ENCODE measurements at places on chromosomes 1 and 21. TPM values are rescaled to one million over a fixed set of nuclear protein-coding genes. Genes with fewer than 3 reads are reported as not detected.

DNA sequence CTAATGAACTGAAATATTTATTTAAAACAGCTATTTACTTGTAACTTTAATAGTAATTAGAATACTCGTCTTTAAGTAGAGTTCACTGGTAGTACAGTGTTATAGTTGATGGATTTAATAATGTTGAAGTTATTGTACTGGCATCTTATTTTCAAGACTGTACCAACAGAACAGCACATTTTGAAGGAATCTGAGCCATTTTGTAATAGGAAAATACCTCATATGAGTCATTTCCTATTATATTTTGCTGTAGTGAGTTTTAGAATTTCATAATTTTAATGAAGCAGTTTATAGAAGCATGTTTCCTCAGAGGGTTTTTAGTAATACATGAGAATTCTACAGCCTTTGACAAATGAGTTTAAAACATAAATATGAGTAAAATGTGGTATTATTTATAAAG lies 258.3 kb downstream of the OLFM3 start:
- H3K4me3 ChIP-seq: no peak overlapping the region
- peaks cover 33% of the 10 kb centered on the region for H3K4me1 ChIP-seq
- H3K36me3 ChIP-seq: no peaks in the 10 kb centered on the region
- no peak for DNase-seq
- H3K27ac ChIP-seq: no peak overlapping the region

DNA sequence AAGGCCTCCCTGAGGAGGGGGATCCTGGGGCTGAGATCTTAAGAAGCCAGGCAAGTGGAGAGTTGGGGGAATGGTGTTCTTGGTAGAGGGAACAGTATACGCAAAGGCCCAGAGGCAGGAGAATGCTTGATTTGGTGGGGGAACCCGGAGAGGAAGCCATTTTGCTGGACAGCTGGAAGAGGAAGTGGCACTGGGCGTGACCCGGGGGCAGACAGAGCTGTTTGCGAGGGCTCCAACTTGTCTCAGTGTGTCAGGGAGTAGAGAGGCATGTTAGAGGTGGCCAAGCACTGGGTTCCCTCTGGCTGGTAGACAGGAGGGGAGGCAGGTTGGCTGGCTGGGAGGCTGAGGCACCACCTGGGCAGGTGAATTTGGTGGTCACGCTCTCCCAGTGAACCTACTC lies 96.3 kb upstream of the ACTL8 start:
- no peak for DNase-seq
- no peaks in the 10 kb centered on the region for H3K4me1 ChIP-seq
- no peaks in the 10 kb centered on the region for H3K27me3 ChIP-seq
- peak overlapping the region; percentile 66 for H3K27ac ChIP-seq

DNA sequence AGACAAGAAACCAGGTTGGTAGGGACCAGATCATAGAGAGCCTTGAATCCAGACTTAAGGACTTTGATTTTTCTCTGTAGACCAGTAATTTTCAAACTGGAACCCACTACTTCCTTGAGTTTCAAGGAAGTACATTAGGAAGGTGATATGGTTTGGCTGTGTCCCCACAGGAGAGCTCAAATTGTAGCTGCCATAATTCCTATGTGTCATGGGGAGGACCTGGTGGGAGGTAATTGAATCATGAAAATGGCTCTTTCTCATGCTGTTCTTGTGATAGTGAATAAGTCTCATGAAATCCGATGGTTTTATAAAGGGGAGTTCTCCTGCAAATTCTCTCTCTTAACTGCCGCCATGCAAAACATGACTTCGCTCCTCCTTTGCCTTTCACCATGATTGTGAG lies 10.1 kb upstream of the PRKAA2 start:
- H3K27ac ChIP-seq: no peak overlapping the region
- no peaks in the 10 kb centered on the region for H3K36me3 ChIP-seq
- H3K4me3 ChIP-seq: no peak overlapping the region
- DNase-seq: no peak

RGS5 gene
- total RNA-seq: 21.6 TPM

COX20 gene
- total RNA-seq: 33.1 TPM

DNA sequence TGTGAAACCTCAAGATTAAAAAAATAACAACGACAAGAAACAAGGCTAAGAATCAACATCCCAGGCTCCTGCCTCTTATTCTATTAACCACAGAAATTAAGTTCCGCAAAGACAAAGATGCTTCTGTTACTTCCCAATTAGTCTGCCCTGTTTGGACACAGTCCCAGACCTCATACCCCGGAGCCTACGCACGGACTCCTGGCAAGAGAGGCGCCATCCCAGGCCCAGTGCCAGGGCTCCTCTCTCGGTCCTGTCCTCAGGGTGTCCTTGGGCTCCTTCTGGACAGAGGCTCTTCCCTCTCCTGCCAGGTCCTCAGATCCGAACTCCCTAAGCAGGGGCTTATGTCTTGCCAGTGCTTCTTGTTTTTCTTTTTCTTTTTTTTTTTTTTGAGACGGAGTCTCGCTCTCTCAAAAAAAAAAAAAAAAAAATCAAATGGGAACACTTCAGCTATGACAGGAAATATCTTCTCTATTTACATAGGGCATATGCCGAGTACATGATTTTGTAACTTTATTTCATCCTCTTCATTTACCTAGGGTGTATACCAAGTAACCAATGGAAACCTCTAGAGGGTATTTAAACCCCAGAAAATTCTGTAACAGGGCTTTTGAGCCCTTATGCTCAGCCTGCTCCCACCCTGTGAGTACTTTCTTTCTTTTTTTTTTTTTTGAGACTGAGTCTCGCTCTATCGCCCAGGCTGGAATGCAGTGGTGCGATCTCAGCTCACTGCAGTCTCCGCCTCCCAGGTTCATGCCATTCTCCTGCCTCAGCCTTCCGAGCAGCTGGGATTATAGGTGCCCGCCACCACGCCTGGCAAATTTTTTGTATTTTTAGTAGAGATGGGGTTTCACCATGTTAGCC lies 11.7 kb upstream of the ENO1 start:
- no peaks in the 10 kb centered on the region for H3K36me3 ChIP-seq
- H3K4me3 ChIP-seq: no peak overlapping the region
- no peak overlapping the region for H3K27ac ChIP-seq

TIE1 gene
- total RNA-seq: 2.5 TPM

MAN1C1 gene
- total RNA-seq: 10.4 TPM

SLC45A3 gene
- total RNA-seq: 14.8 TPM

DNA sequence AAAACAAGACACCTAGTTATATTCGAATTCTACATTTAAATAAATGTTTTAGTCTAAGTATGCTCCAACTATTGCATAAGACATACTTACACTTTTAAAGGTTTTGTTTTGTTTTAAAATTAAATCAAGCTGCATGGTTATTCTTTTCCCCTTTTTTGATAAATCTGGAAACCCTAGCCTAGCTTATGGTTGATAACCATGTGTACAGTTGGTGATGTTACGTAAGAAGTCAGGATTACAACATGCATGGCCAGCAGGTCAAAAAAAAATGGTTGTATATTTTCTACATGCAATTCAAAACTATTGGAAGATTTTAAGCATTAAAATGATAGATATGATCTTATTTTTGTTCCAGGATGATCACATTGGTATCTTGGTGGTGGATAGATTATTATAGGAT lies 1600.6 kb downstream of the PLA2G4A start:
- H3K4me3 ChIP-seq: no peak overlapping the region
- no peak overlapping the region for H3K27ac ChIP-seq
- H3K4me1 ChIP-seq: no peaks in the 10 kb centered on the region

- no peak overlapping the region for H3K27ac ChIP-seq
- no peaks in the 10 kb centered on the region for H3K36me3 ChIP-seq
- no peaks in the 10 kb centered on the region for H3K27me3 ChIP-seq
- DNase-seq: no peak
Observed at GRCh38 chr1:195704028-195704427, 904.2 kb downstream of the KCNT2 start.

SPATA45 gene
- total RNA-seq: 0.73 TPM

CD1C gene
- not detected for total RNA-seq

GRCh38 chr1:96236156-96236739 lies 485.3 kb upstream of the PTBP2 start:
- H3K27me3 ChIP-seq: no peaks in the 10 kb centered on the region
- no peak overlapping the region for H3K27ac ChIP-seq
- H3K36me3 ChIP-seq: no peaks in the 10 kb centered on the region
- H3K4me3 ChIP-seq: no peak overlapping the region

- H3K27ac ChIP-seq: no peak overlapping the region
- no peak overlapping the region for H3K4me3 ChIP-seq
- peaks cover 7% of the 10 kb centered on the region for H3K4me1 ChIP-seq
- H3K27me3 ChIP-seq: no peaks in the 10 kb centered on the region
Observed at GRCh38 chr1:214899908-214900460, 182.6 kb upstream of the KCNK2 start.

DNA sequence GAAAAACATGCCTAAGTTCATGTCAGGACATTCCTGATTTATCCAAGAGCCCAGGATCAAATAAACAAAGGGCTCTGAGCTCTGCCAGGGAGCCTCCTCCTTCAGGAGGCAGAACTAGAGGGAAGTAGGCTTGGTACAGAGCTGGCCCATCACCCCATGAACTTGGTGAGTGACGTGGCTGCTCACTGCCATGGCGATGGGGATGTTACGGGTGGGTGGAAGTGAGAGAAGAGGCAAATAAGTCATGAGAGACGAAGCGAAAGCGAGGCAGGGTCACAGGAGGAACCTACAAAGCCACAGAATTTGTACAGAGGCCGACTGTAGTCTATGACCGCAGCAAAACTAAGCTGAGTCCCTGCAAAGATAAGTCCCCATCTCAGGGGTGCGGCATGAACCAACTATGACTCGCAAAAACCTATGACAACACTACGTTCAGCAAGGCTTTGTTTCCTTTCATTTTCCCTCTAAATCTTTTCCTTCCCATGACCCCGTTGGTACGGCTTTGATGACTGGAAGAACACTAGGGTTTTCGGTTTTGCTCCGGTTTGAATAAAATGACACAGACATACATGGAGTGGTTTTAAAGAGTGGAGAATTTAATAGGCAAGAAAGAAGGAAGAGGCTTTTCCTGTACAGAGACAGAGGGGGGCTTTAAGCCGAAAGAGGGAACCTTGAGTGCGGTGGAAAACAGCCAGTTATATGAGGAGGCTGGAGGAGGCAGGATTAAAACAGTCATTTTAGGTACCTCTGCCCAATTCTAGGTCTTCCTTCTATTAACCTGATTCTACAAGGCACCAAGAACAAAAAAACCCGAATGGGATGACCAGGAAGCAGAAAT lies 74.1 kb downstream of the CD46 start:
- H3K4me1 ChIP-seq: peaks cover 22% of the 10 kb centered on the region
- no peak for DNase-seq
- H3K27me3 ChIP-seq: no peaks in the 10 kb centered on the region
- no peak overlapping the region for H3K27ac ChIP-seq
- H3K36me3 ChIP-seq: no peaks in the 10 kb centered on the region

GRCh38 chr1:168065506-168065905 lies 71.2 kb downstream of the GPR161 start:
- no peaks in the 10 kb centered on the region for H3K27me3 ChIP-seq
- no peak overlapping the region for H3K27ac ChIP-seq
- DNase-seq: no peak
- H3K36me3 ChIP-seq: peaks cover 18% of the 10 kb centered on the region

- H3K4me3 ChIP-seq: peak within 1 kb of the TSS; percentile 54
- peaks cover 70% of the 10 kb centered on the region for H3K27me3 ChIP-seq
- no peak within 1 kb of the TSS for H3K27ac ChIP-seq
Observed at GRCh38 chr1:7940745-7941436, at the start of gene TNFRSF9. Gene TNFRSF9 (minus strand): TSS chr1:7940839. CDS start chr1:7939994, 845 bp downstream.

CD1B gene
- not detected for total RNA-seq

BARHL2 gene
- not detected for total RNA-seq

DNA sequence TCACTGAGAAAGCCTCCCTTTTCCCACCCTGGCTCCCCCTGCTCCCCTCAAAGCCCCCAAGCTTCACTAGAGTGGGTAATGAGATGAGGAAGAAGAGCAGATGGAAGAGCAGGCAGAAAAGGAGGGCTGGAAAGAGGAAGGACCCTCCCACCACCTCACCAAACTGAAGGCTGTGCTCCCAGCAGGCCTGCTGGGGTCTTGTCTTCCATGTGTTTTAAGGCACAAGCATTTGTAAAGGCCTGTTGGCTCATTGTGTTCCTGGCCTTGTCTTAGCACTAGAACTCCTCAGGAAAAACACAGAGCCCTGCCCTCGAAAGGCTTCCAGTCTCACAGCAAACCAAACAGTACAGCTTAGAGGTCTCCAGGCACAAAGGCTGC lies 51.5 kb downstream of the TOMM20 start:
- no peak for DNase-seq
- no peaks in the 10 kb centered on the region for H3K36me3 ChIP-seq
- no peak overlapping the region for H3K4me3 ChIP-seq
- peaks cover 12% of the 10 kb centered on the region for H3K4me1 ChIP-seq
- H3K27me3 ChIP-seq: no peaks in the 10 kb centered on the region
- no peak overlapping the region for H3K27ac ChIP-seq

C1orf53 gene
- 0.33 TPM for total RNA-seq

- no peaks in the 10 kb centered on the region for H3K36me3 ChIP-seq
- H3K27ac ChIP-seq: no peak overlapping the region
- no peak overlapping the region for H3K4me3 ChIP-seq
Observed at GRCh38 chr1:112882271-112882744, 73.7 kb downstream of the SLC16A1 start.

TMEM54 gene
- 29.0 TPM for total RNA-seq

DNA sequence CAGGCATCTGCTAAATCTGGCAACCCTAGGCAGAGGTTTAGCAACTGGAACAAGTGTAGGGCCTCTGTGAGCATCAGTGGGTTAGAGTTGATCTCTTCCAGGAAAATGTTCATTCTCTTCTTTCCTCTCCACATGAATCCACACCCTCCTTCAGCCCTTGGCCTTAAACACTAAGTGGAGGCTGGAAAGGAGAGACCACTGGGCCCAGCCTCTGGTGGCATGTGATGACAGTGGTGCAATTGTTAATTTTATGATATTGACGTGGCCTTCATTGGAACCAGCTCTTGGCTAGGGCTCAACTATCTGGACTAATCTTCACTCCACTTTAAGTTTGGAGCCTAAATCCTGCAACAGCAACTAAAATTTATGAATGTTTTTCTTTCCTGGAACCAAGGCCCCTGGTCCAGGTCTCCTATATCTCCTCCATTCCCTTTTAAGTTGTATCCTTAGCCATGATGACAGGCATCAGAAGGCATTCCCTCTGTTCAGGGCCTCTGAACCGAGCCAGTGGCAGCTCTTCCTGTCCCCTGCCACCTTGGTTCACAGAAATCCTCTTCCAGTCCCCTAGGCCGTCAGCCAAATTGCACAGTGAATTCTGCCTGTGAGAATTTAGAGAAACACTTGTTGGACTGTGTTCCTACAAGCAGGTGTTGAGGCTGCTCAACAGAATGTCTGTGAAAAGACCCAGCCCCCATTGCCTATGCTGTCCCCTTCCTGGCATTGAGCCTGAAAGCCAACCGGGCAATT lies 132.2 kb downstream of the PSMG1 start:
- no peak overlapping the region for H3K27ac ChIP-seq
- DNase-seq: no peak
- no peaks in the 10 kb centered on the region for H3K36me3 ChIP-seq
- no peaks in the 10 kb centered on the region for H3K27me3 ChIP-seq

NKAIN1 gene
- total RNA-seq: 35.3 TPM

BRDT gene
- total RNA-seq: 0.13 TPM

PTGFR gene
- total RNA-seq: 0.11 TPM

- H3K4me3 ChIP-seq: no peak overlapping the region
- no peaks in the 10 kb centered on the region for H3K4me1 ChIP-seq
- DNase-seq: no peak
- no peaks in the 10 kb centered on the region for H3K27me3 ChIP-seq
- no peak overlapping the region for H3K27ac ChIP-seq
- no peaks in the 10 kb centered on the region for H3K36me3 ChIP-seq
Observed at GRCh38 chr1:187203257-187203656, 374.5 kb downstream of the PLA2G4A start.
